Stimulated activated CD8-positive, alpha-beta memory T cell treated with anti-CD3 and anti-CD28 coated beads, Interleukin-7, amount 100 ng/mL, for 4 hours (primary cell): ENCODE measurements at places on chromosomes 3 and 15.

GRCh38 chr3:69251078-69251805 is 128.8 kb upstream of the LMOD3 start:
- DNase-seq, result no peak

DNA sequence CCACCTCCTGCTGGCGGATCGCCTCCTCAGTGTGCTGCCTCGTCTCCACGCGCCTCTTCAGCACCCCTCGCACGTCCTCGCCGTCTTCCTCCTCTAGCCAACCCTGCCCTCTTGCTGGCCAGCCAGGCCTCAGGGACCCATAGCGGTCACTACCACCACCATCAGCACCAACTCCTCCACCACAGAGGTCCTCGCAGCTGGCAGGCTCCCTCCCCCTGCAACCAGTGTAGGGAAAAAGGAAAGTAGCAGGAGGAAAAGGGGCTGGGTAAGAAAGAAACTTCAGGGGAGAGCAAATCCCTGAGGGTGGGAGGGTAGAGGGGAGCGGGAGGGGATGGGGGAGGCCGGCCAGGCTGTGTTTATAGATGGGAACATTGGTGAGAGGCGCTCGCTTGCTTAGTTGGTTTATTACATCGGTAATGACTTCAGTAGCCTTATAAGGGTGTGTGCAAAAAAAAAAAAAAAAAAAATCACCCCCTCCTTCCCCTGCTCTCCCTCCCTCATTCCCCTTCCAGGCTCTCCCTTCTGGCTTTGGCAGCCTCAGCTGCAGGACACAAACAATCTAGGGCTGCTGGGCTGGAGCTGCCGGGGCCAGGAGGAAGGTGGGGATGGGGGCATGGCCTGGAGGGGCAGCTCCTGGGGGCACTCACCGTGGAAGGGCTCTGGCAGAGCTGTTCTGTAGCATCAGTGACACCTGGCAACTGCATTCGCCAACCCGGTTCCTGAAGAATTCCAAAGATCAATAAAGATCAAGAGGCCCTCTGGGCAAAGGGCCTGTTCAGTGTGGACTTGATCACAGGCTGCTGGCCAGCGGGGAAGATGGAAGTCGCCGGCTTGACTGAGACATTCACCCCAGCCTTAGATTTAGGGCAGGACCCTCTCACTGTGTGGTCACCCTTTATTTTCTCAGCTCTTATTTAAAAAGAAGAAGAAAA is 116.2 kb upstream of the HACD2 start:
- no peak for DNase-seq

DNA sequence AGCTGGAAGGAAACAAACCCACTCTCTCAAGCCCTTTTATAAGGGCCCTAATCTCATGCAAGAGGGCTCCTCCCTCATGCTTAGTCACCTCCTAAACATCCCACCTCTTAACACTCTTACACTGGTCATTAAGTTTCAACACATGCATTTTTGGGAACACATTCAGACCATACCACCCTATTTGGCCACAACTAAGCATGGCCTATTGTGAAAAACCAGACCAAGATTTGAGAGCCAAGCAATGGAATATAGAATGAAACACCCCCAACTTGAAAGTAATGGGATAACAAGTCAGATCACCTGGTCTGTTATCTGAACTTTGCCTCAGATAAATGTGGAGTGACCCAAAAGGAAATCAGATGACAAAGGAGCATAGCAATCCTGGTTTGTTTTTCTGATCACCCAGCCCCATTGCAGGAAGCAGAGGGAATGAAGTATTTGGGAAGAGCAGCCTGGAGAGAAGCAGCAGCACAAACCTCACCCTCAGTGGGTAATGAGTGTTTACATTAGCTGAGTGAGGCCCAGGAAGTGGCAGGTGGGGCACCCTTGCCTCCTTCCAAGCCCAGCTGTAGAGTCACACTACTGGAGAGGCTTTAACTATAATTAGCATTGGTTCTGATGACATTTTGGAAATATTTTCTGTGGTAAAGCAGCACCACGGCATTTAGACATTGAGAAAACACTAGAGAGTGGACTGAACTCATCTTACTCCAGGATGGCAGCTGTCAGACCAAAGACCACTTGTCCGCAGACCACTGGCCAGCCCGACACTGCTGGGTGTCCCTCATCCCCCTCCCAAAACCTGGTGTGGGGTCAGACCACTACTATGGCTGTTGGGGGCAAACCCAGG is 48.8 kb upstream of the PRTG start:
- no peak for DNase-seq

GRCh38 chr3:188667926-188668325 is 503.8 kb upstream of the TPRG1 start:
- no peak for DNase-seq

- DNase-seq, result peak; percentile 74
These were observed 15.6 kb downstream of the TEX264 start for GRCh38 chr3:51686512-51687215.

GRCh38 chr3:176587089-176587488 is 610.2 kb downstream of the TBL1XR1 start:
- DNase-seq, result no peak

- DNase-seq, result no peak
These were observed 4.2 kb downstream of the MFGE8 start for GRCh38 chr15:88908697-88909621.

DNA sequence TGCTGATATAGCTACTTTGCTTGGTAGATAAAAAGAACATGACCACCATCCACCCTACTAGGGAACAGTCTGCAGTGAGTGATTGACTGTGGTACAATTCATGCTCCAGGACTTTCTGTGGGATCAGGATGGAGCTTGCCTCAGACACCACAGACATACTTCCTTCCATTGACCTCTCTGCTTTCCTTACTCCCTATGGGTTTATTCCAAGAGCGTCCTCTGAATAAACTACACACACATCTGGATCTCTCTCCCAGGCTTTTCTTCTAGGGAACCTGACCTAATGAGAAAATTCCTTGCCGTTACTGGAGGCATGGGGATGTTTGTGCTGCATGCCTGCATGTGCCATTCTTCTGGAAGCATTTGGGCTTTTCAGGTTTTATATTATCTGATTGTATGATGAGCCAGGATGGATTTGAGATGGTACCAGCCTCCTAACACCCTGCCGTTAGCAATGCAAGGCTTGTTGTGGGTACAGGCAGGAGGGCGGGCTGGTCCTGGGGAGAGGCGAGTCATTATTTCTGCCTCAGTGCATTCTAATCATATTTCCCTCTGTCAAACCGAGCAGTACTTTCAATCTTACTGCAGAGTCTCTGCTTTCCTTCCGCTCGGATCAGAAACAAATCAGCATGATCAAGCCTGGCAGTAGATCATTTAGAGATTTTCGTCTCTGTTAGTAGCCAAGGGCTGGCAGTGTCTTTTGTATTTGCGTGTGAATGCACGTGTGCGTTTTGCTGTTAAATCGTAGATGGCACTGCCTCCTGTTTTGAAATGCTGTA is 279.2 kb downstream of the PDCD6IP start:
- DNase-seq, result no peak

DNA sequence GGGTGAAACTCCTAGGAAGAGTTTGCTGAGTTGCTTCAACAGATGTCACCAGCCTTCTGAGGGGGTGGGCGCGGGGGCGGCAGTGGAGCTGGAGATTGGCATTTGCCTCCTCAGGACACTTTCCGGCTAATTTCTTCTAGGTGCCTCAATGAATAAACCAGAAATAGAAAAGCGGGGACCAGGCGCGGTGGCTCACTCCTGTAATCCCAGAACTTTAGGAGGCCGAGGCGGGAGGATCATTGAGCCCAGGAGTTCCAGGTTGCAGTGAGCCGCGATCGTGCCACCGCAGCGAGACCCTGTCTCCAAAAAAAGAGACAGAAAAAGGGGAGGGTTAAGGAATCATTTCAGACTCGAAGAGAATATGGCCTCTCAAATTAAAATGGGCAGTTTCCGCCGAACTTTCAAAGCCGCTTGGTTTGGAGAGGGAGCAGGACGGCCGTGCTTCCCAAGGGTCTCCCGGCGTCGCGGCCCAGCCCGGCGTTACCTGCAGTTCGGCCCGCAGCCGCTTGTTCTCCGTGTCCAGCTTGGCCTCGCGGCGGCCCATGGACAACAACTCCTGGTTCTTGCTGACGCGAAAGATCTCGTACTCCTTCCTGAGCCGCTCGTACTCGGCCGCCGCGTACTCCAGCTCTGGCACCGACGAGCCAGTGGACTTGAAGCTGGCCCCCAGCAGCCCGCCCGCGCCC is 587 bp downstream of the NPHP3 start:
- DNase-seq, result no peak

DNA sequence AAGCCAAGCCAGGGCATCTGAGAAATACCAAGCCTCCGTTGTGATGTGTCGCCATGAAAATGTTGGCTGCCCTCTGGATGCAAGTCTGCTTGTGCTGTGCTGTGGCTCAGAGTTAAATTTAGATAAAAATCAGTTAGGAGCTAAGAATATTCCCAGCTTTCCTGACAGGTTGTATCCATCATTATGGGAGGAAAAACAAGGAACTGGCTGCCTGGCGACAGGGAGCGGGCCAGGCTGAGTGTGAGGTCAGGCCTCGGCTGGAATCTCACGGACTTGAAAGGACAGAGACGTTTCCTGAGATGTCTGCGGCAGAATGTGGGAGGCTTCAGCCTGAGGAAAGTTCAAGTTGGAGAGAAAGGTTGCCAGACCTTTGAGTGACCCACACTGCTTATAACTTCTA is 213.8 kb downstream of the THSD4 start:
- no peak for DNase-seq

GRCh38 chr3:128503164-128503651 is 10.2 kb upstream of the GATA2 start:
- DNase-seq, result no peak

GRCh38 chr15:51096976-51097375 is 2.3 kb upstream of the TNFAIP8L3 start:
- no peak for DNase-seq

GRCh38 chr3:104746056-104746455 is 620.7 kb upstream of the ALCAM start:
- DNase-seq, result no peak

DNA sequence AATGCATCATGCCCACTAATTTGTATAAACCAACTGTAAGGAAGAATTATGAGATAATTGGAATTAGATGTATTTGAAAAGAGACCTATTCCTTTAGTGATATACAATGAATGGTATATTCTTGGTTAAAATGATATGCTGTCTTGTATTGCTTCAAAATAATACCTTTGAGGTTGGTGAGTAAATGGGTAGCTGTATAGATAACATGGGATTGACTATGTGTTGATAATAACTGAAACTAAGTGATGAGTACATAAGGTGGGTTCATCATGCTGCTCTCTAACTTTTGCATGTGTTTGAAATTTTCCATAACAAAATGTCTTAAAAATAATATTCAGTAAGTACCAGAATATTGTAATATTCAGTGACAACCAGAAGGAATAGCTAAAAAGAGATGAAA is 272.6 kb upstream of the ZPLD1 start:
- DNase-seq, result no peak

GRCh38 chr3:9780910-9781309 is 11.2 kb upstream of the CAMK1 start:
- DNase-seq, result no peak

DNA sequence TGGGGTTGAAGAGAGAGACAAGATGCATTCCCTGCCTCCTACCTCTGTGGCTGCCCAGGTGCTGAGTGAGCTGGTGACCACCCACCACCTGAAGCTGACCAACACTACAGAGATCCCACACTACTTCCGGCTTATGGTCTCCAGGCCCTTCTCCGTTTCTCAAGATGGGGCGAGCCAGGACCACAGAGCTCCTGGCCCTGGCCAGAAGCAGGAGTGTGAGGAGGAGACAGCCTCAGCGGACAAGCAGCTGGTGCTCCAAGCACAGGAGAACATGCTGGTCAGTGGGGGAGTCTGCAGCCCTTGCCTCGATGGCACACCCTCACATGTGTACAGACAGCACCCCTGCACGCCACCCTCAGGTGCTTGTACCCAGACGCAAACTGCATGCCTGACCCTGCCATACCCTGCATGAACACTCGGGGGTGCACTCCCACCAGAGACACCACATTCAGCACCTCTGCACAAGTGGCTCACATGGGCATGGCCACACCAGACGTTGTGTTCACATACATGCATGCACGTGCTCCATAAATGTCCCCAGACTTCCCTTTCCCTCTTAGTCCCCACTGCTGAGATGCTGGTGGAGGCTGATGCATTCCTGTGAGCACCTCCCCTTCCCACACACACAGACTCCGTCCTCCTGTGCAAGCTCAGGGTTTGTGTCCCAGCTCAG is 19.0 kb downstream of the ACAA1 start:
- DNase-seq, result peak; percentile 53

DNA sequence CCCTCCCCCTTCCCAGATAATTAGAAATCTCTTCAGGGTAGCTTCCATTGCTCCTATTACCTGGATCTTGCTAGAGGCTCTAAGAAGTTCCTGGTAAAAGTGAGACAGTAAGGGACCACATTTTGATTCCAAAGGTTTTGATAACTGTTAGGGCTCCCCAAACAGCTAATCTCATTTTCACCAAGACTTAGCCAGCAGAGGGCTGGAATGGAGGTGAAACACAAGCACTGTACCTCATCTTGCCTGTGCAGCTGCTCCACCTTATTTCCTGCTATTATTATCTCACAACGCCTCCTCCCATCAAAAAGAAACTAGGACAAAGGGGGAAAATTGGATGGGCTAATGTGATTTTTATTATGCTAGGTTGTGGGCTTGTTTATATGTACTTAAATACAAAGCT is 7.3 kb downstream of the SETD5 start:
- DNase-seq, result no peak

DNA sequence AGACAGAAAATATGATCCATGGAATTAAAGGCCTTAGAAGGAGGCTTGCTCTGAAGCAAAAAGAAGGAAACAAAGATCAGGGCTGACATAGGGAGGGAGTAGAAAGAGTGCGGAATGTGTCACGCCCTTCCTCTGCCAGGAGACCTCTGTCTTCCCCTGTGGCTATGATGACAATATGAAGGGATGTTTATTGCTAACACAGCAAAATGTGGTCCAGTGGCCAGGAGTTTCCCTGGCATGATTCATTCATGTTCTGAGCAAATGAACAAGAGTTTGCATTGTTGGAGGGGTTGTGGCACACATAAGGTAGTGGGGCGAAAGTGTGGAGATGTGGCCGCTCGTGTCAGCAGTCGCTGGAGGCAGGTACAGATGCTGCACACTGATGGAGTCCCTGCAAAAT is 169.4 kb downstream of the SHQ1 start:
- no peak for DNase-seq

GRCh38 chr3:133834621-133835417 is 29.2 kb downstream of the SRPRB start:
- DNase-seq, result no peak

DNA sequence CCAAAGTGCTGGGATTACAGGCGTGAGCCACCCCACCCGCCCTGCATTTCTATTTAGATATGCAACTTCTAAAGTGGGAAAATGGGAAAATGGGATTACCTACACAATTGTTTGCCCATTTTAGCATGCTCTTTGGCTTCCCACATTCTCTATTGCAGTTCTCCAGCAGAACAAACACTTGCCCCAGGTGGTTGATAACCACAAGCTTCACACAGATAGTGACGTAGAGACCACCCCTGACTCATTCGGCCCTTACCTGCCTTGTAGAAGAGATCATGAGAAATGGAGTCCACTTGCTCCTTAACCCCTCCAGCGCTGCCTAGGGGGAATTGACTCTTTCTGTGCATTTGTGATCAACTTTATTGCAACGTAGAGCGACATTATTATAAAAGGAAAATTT is 83.2 kb upstream of the RAP2B start:
- DNase-seq, result no peak
